ENCODE measurements at places on chromosomes 16 and 17.

GRCh38 chr17:66725956-66726355 is 109.0 kb upstream of the CACNG5 start:
- no peak for DNase-seq

- no peak for DNase-seq
Observed at GRCh38 chr16:77449208-77449607, 14.4 kb upstream of the ADAMTS18 start.

- peak; percentile 55 for DNase-seq
Observed at GRCh38 chr17:30344283-30345088, 10.6 kb upstream of the TMIGD1 start.

- no peak for DNase-seq
Observed at GRCh38 chr16:87253536-87253935, 63.7 kb downstream of the C16orf95 start.

- no peak for DNase-seq
Observed at GRCh38 chr17:76121932-76122430, 18.4 kb upstream of the EXOC7 start.

- DNase-seq: no peak
Observed at GRCh38 chr16:47617732-47618131, 156.6 kb downstream of the PHKB start.

DNA sequence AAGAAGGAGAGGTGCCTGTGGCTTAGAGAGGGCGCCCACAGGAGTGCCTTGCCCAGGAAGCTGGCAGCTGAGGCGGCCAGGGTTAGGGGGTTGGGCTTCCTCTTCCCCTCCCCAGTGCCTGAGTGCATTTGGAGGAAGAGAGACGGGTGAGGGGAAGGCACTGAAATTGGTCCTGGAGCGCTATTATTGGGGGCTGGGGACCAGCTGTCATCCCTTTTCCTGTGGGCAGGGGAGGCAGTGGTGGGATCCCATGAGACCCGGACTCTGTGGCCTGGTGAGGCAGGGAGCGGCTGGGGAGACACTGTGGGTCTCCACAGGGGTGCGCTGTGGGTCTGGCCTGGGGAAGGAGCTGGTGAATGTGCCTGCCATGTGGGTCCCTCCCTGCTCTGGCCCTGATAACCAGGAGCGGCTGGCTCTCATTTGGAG is 259.7 kb downstream of the SEC14L1 start:
- DNase-seq: no peak

DNA sequence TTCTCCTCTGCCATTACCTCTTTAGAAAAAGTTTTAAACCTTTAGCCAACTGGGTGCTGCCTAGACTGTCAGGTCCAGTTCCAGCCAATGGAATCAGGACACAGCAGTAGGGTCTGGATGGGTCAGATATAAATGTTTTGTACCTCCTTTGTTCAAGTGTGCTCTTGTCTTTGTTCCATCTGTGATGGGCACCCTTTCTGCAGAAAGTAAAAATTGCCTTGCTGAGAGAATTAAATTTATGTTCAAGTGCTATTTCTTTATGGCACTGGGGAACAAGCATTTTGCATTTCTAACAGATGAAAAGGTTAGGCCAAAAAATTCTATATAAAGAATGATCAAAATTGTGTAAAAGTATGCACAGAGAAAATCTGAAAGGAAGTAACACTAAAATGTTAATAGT is 5.2 kb upstream of the HP start:
- DNase-seq: no peak

- DNase-seq: no peak
Observed at GRCh38 chr16:729768-730665, 3.1 kb downstream of the HAGHL start.

- DNase-seq: no peak
Observed at GRCh38 chr16:49307176-49307575, 25.5 kb upstream of the CBLN1 start.

GRCh38 chr16:21584817-21585216 is 14.6 kb upstream of the METTL9 start:
- DNase-seq: no peak

DNA sequence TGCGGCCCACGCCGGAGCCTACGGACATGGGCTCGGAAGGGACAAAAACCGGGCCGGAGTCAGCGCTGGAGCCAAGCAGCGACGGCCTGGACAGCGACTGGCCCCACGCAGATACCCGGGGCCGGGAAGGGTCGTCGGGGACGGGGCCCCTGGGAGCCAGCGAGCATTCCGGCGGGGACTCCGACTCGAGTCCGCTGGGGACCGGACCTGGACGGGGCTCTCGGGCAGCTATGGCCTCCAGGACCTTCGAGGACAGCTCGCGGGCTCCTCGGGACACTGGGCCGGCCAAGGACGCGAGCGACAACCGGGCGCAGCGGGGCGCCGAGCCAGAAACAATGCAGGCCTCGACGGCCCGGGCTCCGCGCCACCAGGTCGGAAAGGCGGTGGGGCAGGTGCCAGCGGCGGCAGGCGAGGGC is 1.0 kb downstream of the MYO15B start:
- DNase-seq: no peak

DNA sequence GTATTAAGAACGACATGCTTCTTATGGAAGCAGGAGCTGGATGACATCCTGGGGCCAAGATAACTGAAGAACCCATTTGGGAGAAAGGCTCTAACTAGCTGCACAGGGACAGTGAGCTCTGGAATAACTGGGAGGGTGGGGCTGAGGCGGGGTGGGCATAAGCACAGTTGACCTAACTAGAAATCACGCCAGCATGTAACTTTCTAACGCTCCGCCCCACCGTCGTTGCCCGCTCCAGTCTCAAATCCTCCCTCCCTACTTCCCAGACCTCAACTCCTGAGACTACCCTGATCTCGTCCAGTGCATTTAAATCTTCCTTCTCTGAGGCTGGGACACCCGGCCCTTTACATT is 436 bp downstream of the PHB1 start:
- DNase-seq: no peak

- DNase-seq: no peak
Observed at GRCh38 chr16:64287655-64288528, 834.0 kb downstream of the CDH11 start.

Data from substantia nigra (tissue), 51 donors.